ENCODE measurements at places on chromosomes 13 and 19. TPM values are rescaled to one million over a fixed set of nuclear protein-coding genes. Genes with fewer than 3 reads are reported as not detected.

Gene CEACAM1
- not detected for total RNA-seq

Gene FAAP24
- 3.2 TPM for total RNA-seq

Gene PRKCG
- total RNA-seq, result not detected

- no peak for DNase-seq
These were observed 3.7 kb upstream of the ARHGAP45 start for GRCh38 chr19:1063030-1063908.

DNA sequence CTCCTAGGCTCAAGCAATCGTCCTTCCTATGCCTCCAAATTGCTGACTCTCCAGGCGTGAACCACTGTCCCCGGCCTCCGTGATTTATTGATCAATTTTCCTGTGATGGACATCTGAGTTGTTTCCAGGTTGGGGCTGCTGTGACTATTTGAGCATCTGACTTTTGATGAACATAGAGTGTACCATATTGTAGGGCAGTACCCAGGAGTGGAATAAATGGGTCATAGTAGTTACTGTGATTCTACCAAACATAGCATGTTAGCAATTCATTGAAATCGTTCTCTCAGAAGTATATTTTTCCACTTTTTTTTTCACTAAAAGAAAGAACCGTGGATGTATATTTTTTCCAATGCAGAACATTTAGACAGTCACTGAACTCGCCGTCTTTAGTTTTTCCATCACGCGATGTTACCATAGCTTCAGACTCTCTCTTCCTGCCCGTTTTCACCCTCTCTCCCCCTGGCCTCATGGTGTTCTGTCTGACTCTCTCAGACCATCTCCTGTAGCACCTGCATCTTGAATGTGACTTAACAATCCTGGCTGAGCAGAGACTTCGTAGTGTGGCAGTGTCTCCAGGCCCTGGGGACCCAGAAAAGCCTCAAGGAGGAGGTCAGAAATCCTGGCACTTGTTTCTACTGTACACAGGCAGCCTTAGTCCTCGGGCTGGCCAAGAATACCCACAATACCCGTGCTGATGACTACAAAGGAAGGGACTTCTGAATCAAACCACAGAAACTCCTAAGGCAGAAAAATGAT lies 3.2 kb upstream of the RASGRP4 start:
- DNase-seq, result no peak

GRCh38 chr13:70568571-70568970 lies 460.3 kb upstream of the KLHL1 start:
- peak; percentile 41 for DNase-seq

- no peak for DNase-seq
These were observed 21.6 kb downstream of the LIG1 start for GRCh38 chr19:48148576-48148975.

DNA sequence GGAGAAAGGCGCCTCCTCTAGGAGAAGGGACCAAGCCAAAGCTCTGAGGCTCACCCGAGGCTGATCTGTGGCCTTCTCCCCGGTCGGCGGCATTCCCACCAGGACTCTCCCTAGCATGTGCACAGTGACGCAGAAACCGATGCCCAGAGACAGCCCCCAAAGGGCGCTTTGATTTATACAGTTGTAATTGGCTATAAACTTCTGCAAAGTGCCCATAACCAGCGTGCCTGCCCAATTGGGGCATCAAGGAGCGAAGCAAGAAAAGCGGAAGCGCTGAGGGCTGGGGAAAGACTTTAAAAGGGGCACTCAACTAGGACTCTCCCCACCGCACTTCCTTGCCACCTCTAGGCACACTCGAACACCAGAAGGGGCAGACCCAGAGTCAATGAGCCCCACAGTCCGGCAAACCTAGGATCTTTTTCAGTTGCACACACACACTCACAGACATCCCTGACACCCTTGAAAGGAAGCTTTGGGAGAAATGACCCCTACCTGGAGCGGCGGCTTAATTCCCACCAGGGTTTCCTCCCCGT lies 1.8 kb downstream of the CDX2 start:
- DNase-seq, result no peak

GRCh38 chr19:46390866-46391265 lies 22.5 kb downstream of the CCDC8 start:
- no peak for DNase-seq
